IMR-90 (cell line): ENCODE measurements at places on chromosomes 7 and 10.

GRCh38 chr7:101303102-101303701 lies 18.4 kb downstream of the IFT22 start:
- DNase-seq = no peak

GRCh38 chr7:155732286-155732685 lies 80.0 kb downstream of the SHH start:
- no peak for DNase-seq

GRCh38 chr10:3635697-3636096 lies 149.3 kb downstream of the KLF6 start:
- DNase-seq = no peak

DNA sequence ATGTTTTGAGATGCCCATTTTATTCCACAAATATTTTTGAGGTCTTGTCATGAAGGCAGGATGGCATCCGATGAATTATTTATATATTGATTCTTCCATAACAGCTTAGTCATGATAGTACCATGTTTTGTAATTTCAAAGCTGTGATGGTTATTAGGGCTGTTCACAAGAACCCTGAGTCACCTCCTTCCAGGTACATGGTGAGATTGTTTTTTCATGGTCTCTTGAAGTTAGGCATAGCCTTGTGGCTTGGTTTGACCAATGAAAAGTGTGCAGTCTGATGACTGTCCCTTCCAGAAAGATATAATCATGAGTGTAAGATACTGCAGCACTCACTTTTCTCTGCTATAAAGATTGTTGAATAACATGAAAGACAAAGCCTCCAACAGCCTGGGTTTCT lies 274.8 kb downstream of the FGFR2 start:
- no peak for DNase-seq

- peak; percentile 88 for DNase-seq
These were observed 621.0 kb downstream of the PARD3 start for GRCh38 chr10:34193931-34194626.

DNA sequence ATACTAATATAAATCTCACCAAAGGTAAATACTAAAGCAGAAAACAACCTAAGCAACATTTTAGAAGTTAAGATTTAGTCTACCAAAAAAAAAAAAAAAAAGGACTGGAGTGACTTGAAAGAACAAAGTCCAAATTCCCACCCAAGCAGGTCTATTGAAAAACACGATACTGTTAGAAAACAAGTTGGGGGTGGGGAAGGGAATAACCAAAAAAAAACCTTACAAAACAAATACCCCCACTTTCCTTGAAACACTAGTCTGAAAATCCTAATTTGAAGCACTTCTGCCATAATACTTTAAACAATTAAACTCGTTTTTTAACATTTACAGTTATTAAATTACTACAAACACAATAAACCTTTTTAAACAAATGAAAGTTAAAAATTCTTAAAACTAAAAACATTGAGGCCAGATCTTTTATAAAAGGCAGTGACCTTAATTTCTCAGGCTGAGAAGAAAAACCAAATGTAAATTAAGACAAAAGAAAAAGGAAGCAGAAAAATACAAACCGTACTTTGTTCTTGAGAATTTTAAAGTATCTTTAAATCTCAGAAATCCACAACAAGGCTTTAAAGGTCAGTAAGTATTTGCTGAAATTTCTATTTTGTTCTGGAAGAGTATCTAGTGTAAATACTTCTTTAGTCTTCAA lies 135.1 kb downstream of the NRBF2 start:
- DNase-seq = peak; percentile 26
